Hippocampal formation (tissue), 2 donors: ENCODE measurements at places on chromosomes 12 and 14.

DNA sequence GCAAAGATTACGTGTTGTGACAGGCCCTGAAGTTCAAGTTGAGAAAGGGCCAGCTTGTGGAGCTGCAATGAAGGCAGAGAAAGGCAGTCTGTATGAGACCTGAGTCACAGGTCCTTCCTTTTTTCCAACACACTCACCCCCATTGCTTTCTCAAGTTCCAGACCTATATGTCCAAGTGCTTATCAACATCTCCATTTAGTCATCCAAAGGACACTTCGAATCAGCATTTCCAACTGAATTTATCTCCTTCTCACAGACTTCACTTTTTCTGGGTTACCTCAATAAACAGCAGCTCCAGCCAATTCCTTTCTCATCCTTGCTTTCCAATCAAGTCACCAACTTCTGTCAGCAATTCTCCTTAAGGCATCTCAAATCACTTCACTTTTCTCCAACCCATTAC is 56.4 kb upstream of the KIF21A start:
- no peak for DNase-seq

- peak; percentile 9 for DNase-seq
Measured at GRCh38 chr12:46473634-46474329, 101.2 kb upstream of the SLC38A2 start.

- no peak for DNase-seq
Measured at GRCh38 chr12:22533155-22533554, 11.2 kb downstream of the C2CD5 start.

DNA sequence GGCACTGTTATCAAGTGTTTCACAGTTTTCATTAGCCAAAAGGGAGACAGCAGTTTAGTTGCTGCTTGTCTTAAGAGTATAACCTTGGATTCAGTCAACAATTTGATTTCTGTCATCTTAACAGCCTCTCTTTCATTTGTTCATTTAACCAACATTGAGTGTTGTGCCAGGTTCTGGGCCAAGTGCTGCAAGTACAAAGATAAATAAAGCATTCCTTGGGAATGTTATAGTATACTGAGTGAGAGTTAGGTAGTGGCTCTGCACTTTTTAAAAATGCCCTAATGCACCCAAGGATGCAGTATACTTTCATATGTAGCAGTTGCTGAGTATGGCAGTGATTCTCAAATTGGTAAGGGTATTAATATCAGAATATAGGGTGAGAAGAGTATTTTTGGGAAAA is 15.4 kb downstream of the APAF1 start:
- DNase-seq, result no peak

DNA sequence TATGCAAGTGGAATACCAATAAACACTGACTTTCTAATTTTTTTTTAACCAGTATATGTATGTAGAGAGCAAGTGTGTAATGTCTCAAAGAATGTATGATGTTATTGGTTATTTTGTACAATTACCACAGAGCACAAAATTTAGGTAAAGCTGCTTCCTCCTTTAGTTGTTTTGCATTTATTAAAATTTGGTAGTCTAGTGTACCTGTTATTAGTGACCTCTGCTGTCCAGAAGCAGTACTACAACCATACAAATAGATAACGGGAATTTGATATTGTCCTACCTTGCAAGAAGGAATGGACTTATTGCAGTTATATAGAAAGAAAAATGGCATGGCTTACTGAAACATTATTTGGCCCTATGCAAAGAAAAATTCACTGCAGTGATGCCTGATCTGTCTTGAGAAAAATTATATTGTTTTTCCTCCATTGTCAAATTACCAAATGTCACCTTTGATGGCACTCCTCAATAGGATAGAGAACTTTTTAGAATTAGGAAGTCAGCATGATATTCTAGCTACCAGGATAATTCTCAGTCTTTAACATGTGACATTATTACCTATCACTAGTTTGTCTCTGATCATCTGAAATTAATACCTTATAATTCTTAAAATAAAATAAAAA is 153.9 kb upstream of the RMST start:
- DNase-seq, result no peak

- no peak for DNase-seq
Measured at GRCh38 chr12:103011974-103012763, 54.7 kb downstream of the ASCL1 start.

- no peak for DNase-seq
Measured at GRCh38 chr12:41486718-41487117, 298.6 kb downstream of the PDZRN4 start.

- DNase-seq, result no peak
Measured at GRCh38 chr12:3200032-3200617, 122.9 kb downstream of the TSPAN9 start.

GRCh38 chr12:30700216-30700900 is 4.7 kb upstream of the IPO8 start:
- DNase-seq, result no peak
